ENCODE measurements at places on chromosomes 2 and 18.

DNA sequence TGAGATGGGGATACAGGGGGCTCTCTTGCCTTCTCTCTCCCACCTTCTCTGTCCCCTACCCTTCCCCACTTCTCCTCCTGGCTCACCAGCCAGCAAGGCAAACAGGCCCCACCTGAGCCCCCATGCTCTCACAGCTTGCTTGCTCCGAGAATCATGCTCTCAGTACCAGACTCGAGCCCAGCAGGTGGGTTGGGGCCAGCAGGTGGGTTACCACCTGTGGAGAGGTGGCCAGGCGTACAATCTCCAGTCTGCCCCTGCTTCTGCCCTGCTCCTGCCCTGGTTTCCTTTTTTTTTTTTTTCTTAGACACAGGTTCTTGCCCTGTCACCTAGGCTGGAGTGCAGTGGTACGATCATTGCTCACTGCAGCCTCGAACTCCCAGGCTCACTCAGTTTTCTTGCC is 214.5 kb downstream of the SH3RF3 start:
- no peak for DNase-seq

GRCh38 chr18:38297910-38298309 is 732.3 kb upstream of the CELF4 start:
- no peak for DNase-seq

- DNase-seq: no peak
Measured at GRCh38 chr2:232236200-232236599, 142.4 kb upstream of the ALPP start.

DNA sequence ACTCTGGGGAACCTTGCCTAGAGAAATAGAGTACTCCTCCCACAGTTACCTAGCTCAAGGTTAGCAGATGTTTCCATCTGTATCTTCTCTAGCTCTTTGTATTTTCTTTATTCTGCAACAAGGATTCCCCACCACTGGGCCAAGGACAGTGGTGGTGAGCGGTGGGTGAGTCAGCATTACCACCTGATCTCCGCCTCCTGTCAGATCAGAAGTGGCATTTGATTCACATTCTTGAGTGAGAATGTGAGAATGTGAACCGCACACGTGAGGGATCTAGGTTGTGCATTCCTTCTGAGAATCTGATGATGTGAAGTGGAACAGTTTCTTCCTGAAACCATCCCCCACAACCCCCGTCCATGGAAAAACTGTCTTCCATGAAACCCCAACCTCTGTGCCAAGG is 9.0 kb downstream of the EPB41L3 start:
- DNase-seq: no peak

- peak; percentile 8 for DNase-seq
Measured at GRCh38 chr2:26519396-26520147, 41.6 kb upstream of the OTOF start.

- no peak for DNase-seq
Measured at GRCh38 chr18:7958081-7958896, 391.2 kb downstream of the PTPRM start.

DNA sequence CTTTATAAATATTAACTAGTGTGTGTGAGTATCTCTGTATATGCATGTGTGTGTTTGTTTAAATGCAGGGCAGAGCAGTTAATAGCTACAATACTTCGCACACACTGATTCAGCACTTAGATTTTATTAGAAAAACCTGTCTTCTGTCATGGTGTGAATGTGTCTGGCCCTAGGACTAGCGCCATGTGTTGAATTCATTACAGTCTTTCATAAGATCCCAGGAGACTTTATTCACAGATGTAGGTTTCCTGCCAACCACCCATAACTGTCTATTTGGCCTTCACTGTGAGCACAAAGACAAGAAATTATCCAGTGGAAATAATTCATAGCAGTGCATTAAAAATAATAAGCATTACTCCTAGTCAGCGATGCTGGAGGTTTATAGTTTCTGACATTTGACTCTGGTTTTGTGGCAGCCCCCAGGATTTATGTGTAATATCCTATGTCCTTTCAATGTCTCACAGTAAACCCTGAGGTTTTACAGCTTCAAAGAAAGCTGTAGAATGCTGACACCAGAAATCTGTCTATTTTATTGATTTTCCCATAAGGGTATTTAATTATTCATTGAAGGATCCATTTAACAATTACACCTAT is 93.9 kb downstream of the ZNF804A start:
- DNase-seq: no peak

DNA sequence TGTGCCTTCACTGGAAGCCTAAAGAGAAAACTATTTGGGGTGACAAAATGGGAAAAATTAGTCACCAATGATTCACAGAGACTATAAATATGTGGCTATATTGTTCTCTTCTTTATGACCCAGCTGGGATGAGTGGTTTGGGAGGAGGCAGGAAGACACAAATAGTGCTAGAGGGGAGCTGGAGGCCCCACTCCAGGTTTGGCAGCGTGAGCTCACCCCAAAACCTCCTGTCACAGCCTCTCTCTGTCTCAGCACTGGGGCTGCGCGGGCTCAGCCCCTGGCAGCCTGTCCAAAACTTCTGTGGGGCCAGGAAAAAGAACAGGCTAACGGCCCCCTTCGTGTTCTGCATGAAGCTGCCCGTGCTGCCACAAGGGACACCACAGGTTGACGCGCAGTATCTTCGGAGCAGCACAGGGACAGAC is 73.2 kb upstream of the LCLAT1 start:
- no peak for DNase-seq

- DNase-seq: peak; percentile 25
Measured at GRCh38 chr2:156380117-156380645, 47.7 kb upstream of the NR4A2 start.

GRCh38 chr2:232170396-232170795 is 208.2 kb upstream of the ALPP start:
- no peak for DNase-seq

GRCh38 chr2:74865770-74866674 is 32.1 kb downstream of the HK2 start:
- DNase-seq: no peak

GRCh38 chr18:32175265-32175664 is 14.6 kb upstream of the MEP1B start:
- DNase-seq: no peak

DNA sequence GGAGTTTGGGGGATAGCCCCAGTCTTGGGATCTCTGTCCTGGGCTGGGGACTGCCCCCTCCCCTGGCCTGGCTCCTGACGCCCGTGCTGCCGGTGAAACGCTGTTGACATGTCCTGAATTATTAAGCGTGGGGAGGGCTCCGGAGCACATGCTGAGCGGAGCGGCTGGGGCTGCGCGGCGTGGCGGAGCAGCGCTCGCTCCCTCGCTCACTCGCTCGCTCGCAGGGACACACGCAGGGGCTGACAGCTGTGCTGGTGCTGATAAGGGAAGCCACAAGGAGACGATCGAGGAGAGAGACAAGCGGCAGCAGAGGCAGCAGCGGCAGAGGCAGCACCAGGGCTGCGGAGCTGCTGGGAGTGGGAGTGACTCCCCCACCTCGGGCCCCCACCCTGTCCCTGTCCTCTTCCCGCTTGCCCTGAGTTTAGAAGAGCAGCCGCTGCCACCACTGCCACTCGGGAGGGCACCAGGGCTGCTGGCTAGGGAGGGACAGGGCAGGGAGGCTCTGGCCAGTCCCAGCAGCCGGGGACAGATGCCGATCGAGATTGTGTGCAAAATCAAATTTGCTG is at the start of gene ASIC4:
Gene ASIC4, plus strand, starts transcription at position 287 of the 566 bp plus-strand sequence. Its CDS starts 243 bp downstream, at position 530.
- DNase-seq: no peak

DNA sequence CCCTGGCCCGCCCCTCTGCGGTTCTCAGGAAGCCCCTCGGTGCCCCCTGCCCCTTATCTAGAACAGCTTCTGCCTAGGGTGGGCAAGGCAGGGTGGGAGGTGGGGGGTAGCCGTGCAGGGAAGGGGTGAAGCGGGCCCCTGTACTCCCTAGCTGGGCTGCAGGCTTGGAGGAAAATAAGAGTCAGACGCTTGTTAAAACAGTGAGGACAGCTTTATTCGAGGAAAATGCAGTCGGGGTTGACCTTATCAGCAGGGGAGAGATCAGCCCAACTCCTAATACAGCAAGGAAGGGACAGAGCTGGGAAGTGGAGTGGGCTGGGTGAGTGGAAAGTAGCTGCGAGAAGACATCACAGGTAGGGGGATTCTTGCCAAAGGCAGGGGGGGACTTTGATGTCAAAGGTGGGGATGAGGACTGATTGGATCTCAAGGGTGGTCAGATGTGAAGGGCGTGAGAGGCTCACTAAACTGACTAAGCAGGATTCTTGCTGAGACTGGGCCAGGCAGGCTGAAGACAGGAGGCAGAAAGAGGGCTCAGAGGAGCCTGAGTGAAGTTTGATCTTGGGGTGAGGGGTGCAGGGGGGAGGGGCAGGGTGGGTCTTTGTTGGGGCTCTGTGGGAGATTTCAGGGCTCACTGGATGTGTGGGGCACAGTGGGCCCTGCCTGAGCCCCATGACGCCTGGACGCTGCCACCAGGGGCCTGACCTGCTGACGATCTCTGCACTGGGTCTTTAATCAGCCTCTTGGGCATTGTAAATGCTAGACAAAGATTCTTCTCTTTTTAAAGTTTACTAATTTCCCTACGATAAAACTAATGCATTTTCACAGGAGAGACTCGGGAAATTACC is 29.9 kb downstream of the HPCAL1 start:
- DNase-seq: peak; percentile 60

DNA sequence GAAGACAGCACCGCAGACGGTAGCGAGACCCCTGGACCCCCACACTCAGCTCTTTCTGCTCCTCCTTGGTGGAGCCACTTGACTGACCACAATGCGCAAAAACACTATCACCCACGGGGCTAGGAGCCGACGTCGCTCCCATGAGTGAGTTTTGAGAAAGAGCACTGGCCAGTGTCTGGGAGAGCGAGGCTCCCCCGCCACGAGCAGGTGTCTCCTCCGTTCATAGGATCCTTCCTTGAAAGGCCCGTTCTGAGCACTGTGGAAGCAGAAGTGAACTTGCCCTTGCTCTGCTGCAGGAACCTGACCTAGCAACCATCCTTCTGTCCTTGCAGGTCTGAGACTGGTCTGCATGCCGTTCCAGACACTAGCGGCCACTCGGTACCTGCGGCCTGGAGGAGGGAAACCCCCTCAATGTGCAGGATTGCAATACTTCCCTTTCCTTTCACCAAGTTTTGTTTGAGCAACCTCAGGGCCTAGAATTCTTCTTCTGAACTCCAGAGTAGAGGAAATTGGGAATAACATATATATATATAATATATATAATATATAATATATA is 12.9 kb upstream of the ZNF516 start:
- DNase-seq: no peak

- no peak for DNase-seq
Measured at GRCh38 chr2:55934337-55934736, 10.8 kb upstream of the EFEMP1 start.

- no peak for DNase-seq
Measured at GRCh38 chr2:12935796-12936195, 219.1 kb downstream of the TRIB2 start.

DNA sequence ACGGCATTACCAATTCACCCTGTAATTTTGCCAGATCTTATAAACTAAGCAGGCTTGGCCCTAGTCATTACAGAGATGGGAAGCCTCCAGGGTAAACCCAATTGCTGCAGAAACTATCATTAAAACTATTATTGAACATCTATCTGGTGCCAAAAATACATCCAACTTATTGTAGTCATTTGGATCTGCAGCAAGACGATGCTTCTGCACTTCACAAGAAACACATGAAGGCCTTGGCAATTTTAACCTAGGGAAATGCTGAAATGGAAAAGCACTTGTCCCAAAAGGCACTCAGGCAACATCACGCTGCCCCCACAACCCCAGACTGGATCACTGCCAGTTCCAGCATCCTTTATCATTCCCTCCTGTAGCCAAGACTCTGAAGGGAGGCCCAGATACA is 85.3 kb upstream of the ACVR2A start:
- DNase-seq: no peak

DNA sequence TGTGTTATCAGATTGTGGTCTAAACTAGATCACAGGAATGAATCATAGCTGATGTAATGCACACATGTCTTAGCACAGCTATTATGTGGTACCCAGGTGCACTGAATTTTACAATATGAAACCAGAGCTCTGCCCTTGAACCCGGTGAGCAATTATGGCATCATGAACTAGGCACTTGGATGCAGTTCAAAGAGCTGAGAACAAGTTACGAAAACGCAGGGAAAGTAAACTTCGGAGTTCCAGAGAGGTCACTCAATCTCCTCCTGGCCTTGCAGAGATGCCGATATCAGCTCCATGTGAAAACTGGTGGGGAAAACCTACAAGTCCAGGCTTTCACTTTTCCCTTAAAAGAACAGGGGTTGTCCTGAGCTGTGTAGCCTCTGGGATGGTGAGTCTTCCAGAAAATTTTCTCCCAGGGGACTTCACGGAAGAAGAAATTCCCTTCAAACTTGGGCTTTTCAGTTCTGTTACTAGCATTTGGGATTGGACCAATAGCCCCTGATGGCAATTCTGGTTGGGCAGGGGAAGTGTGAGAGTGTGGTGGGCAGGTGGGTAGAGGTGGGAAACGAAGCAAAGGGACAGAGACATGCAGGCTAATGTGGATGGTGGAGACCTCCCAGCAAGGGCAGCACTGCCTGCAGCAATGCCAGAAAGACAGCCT is 71.1 kb upstream of the SH3BP4 start:
- DNase-seq: peak; percentile 42

- DNase-seq: no peak
Measured at GRCh38 chr2:196174404-196174803, 3.0 kb upstream of the STK17B start.

DNA sequence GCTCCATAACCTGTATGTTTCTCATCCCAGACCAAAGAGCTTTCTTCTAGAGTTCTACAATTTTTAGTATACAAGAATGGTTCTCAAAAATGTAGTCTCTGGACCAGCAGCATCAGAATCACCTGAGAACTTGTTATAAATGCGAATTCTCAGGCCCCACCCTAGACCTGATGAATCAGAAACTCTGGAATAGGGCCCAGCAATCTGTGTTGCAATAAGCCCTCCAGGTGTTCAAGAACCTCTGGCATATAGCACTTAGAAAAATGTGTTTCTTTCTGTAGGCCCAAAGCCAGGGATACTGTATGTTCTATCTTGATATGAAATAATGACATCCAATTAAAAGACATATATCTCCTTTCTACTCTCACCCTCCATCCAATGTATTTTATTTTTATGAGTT is 10.4 kb downstream of the PAIP2B start:
- no peak for DNase-seq

GRCh38 chr2:68834737-68835376 is 36.3 kb downstream of the BMP10 start:
- no peak for DNase-seq

DNA sequence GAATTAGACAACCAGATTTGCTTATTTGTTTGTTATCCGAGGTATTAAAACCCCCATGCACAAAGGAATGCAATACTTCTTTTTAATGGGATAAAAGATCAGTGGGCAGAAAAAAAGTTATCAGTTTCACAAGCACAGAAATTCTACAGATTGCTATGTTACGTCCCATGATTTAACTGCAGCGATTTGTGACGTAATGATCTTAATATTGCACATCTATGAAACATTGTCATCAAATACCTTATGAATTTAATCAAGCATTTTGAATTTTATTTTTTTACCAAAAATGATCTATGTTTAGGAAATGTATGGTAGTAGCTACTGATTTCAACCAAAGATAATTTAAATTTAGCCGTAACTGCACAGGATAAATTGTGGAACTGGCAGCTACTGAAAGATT is 138.9 kb downstream of the FHOD3 start:
- no peak for DNase-seq

All from T-helper 2 cell treated with Interferon-gamma antibody and Interleukin-4, amounts not matched to agents 5 μg/mL and 100 μg/mL, for 36 hours (primary cell).